ENCODE measurements at places on chromosomes 7 and 10.

DNA sequence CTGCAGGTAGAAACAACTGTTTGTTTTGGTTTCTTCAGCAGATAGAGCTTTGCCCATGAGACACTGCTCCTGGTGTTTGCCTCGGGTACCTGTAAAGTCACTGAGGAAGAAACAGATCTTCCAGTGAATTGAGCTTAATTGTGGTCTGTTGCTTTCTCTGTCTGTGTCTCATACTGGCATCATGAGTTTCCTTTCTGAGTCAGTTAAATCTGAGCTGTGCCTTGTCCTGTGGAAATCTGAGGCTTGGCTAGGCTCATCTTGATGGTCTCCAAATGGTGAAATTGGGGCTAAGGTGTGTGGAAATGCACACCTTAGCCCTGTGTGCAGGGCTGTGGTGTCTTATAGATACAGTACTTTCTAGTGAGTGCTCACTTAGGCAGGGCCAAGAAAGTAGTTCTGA is 67.4 kb downstream of the GBF1 start:
- DNase-seq, result no peak

DNA sequence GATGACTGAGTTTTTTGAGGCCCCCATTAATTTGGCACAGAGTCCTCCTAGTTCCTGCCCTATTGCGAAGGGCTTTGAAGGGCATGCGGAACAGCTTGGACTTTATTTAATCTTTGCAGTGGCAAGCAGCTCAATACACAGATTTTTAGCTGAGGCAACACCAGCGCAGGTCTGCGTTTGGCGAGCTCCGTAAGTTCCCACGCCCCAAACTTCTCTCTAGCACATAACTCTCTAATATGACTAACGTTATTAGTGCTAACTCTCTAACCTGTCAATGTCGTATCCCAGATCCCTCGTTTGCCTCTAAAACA is 366 bp upstream of the TAF3 start:
- DNase-seq, result no peak

- DNase-seq, result no peak
Measured at GRCh38 chr7:21269021-21269420, 158.9 kb upstream of the SP4 start.

- DNase-seq, result no peak
Measured at GRCh38 chr10:95605163-95605562, 44.0 kb upstream of the SORBS1 start.

GRCh38 chr7:140453273-140453672 is 26.0 kb downstream of the MKRN1 start:
- no peak for DNase-seq

- DNase-seq, result no peak
Measured at GRCh38 chr7:71345117-71345884, 213.4 kb downstream of the GALNT17 start.

DNA sequence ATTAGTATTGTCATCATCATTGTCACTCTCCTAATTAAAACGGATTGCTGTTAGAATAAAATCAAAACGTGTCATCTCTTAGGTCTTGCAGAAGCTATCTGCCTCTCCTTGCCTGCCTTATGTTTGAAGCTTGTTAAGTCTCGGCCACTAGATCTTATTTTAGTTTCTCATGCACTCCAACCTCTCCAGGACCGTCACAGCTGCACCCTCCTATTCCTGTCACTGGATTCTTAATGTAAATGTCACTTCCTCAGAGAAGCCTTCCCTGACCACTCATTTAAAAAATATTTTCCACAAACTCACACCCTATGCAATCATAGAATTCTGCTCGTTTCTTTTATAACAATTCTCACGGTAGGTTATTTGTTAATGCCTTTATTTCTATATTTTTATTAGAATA is 103.9 kb upstream of the DKK1 start:
- DNase-seq, result no peak

DNA sequence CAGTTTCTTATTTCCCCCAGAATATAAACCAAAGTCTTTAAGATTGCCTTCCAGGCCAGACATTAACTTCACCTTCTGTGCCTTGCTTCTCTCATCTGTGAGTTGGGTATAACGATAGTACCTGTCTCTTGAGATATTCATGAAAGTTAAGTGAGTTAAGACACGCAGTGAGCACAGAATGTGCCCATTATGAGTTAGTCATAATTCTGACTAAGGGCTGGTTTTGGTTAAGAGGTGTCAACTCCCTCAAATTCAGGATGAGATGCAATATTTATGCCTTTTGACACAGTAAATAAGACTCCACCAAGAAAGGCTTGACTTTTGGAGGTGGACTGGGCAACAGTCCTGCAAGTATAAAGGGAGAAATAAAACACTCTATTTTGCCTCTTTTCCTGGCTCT is 528.7 kb upstream of the IGFBP3 start:
- DNase-seq, result no peak

GRCh38 chr7:74318043-74318442 is 28.8 kb downstream of the CLIP2 start:
- no peak for DNase-seq

DNA sequence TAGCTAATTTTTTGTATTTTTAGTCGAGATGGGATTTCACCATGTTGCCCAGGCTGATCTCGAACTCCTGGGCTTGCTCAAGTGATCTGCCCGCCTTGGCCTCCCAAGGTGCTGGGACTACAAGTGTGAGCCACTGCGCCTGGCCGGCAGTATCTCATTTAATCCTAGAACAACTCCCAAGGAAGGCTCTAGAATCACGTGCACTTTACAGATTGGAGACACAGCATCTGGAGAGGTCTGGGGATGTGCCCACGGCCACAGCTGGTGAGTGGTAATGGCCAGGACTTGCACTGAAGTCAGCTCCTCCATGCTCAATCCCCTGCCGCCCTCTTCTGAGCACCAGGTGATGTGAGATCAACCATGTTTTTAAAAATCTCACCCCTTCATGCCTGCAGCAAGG is 43.1 kb downstream of the CARD11 start:
- peak; percentile 0 for DNase-seq

GRCh38 chr7:42854571-42855118 is 57.2 kb downstream of the C7orf25 start:
- DNase-seq, result no peak

DNA sequence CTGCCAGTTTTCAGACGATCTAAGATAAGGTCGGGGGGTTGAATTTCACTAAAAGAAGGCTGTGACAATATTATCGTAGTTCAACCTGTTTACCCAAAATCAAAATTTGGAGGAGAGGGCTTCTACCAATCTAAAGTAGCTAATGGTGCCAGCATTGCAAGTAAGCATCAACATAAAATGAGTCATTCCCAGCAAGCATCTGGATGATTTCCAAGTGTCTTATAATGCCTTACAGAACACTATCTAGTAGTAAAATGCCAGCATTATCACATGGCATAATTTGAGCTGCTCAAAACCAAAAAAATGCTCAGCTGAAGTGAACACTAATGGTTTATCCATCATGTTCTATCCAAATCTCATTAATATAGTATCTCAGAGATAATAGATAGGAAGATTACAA is 1193.9 kb downstream of the DNAJB9 start:
- peak; percentile 1 for DNase-seq

GRCh38 chr10:5615316-5615715 is 51.1 kb downstream of the ASB13 start:
- peak; percentile 30 for DNase-seq

GRCh38 chr7:41244246-41244645 is 458.6 kb downstream of the INHBA start:
- DNase-seq, result no peak

DNA sequence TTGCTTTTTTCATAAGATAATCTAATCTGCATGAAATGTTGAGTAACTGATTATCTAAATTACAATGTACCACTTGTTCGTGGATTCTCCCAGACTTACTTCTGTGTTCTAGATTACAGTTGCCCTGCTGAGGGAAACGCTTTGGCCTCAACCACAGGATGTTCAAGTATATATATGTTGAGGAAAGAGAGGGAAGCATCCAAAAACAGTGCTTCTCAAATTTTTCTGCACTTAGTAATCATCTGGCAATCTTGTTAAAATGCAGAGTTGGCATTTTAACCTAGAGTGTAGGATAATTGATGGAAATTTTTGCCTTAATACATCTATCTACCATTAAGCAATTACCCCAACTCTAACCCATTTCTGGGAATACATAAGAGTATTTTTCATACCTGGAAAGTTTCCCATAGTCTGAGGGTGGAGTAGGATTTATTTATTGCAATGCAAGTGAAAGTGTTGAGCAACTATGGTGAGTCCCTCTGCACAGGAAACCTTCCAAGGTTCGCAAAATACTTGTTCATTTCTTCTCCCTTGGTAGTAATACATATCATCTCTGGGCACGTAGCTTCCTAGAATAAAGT is 59.6 kb upstream of the C1GALT1 start:
- peak; percentile 7 for DNase-seq

- no peak for DNase-seq
Measured at GRCh38 chr10:7896297-7896696, 78.0 kb downstream of the TAF3 start.

DNA sequence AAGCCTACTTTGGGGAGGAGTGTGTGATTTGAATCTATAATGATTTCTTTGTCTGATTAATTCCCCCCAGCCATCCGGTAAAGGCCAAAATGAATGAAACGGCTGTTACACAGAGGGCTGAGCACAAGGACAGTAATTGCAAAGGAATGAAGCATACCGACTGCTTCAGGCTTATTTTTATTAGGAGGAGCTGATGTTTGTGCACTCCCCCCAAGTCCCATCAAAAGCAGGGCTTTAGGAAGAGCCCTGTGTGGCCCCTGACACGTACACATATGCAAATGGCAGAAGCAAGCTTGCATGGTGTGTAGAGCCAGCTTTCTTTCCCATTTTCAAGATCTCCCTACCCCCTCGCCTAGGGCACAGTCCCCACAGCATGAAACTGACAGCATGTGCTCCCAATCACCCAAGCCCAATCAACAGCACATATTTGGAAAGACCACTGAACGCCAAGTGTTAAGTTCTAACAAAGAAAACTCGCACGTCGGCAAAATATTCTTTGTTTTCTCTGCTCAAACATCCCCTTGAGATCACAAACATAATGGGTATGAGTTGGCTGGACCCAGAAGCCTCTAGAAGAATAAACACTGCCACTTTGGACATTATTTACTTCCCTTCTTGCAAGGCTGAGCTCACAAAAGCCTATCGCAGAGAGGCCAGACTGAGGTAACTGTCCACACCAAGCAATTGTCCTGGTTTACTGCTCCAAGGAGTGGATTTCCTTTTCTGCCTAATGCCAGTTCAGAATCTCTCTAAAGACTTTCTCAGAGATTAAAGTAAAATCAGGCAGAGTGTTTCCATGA is 143.0 kb downstream of the CUBN start:
- DNase-seq, result no peak

DNA sequence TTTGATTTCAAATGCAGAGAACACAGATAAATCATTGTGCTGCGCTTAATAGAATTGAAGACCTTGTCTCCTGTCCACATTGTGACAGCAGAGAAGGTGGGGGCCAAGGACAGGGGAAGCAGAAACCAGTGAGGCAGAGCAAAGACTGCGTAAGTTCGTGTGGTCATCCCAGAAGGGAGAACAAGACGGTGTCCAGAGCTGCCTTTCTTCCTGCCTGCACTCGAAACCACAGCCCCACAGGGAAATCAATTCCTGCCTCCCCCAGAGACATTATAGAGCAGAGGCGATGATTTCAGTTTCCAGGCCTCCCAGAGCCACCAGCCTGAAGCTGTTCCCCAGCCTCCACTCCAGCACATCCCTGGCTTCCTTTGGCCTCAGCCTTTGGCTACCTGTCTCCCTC is 39.7 kb upstream of the UCN3 start:
- DNase-seq, result no peak

DNA sequence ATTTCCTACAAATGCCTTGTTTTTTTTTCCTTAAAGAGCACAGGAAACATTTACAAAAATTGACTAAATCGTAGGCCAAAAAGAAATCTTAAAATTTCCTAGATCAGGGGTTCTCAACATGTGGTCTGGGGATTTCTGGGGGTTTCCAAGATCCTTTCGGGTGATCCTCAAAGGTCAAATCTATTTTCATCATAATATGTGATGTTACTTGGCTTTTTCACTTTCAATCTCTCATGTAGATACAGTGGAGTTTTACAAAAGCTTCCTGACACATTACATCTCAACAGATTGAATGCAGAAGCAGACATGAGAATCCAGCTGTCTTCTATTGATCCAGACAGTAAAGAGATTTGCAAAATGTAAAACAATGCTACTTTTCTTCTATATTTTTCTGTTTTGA is 497.3 kb downstream of the INHBA start:
- DNase-seq, result no peak

DNA sequence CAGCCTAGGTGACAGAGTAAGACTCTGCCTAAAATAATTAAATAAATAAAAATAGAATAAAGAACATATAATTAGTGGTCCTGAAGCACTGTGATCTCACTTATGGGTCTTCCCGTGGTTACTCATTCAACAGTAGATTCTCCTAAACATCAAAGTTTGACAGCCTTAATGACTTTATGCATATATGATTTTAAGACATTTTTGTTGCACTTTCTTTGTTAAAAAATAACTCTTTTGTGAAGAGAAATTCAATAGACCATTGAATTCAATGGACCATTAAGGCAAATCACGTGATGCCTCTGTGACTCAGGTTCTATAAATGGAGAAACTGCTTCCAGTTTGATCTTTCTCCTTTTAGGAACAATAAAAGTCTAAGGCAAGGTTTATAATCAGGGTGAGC is 59.6 kb downstream of the ATOH7 start:
- no peak for DNase-seq

GRCh38 chr10:30436191-30436611 is 2.2 kb downstream of the MAP3K8 start:
- DNase-seq, result peak; percentile 94

GRCh38 chr7:154380771-154381170 is 328.6 kb downstream of the DPP6 start:
- no peak for DNase-seq

- DNase-seq, result peak; percentile 87
Measured at GRCh38 chr7:81956520-81956919, 186.7 kb upstream of the HGF start.

GRCh38 chr7:36190447-36191291 is 37.6 kb downstream of the EEPD1 start:
- DNase-seq, result no peak

DNA sequence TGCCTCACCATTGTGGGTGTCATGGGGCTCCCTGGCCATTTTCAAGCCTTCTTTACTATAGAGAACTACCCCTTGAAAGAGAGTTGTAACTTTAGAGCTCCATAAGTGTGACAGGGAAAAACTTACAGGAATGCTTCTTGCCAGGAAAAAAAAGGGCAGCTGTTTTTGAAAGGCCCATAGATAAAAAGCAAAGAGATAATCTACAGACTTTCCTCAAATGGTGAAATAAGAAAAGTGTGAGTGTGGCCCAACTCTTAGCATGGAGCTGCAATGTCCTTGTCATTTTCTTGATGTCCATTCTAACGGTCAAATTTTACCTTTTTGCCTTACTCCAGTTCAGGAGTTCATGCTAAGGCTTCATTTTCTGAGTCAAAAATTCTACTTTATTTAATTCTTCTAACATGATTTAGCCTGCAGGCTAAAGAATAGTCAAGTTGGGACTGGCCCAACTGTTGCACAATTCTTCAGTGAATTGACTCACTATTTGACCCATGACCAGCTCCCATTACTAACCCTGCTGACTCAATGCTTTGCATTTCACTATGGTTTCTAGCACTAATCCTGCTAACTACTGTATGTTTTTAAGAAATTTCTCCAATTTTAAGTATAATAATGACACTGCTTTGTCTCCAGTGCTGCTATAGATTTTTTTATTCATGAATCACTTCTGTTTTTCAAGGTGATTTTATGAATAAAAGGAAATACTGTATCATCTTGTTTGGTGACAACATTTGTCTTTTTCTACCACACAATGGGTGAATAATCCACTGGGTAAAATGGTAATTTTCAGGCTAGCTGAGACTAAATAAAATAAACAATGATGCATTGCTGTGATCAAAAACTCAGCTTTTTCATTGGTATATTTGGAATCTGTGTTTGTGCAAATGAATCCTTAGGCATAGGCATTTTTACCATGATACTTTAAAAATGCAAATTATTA is 41.4 kb upstream of the SGCE start:
- peak; percentile 66 for DNase-seq

- DNase-seq, result no peak
Measured at GRCh38 chr10:131700506-131700905, 200.3 kb upstream of the PPP2R2D start.
